ENCODE measurements at places on chromosomes 2 and 18.

GRCh38 chr18:64872710-64873458 is 724.0 kb upstream of the LINC00305 start:
- DNase-seq, result no peak

GRCh38 chr18:23136326-23137096 is 1.2 kb downstream of the CABLES1 start:
- DNase-seq, result no peak

- no peak for DNase-seq
These were observed 86.5 kb downstream of the PTGR3 start for GRCh38 chr18:75122334-75122958.

DNA sequence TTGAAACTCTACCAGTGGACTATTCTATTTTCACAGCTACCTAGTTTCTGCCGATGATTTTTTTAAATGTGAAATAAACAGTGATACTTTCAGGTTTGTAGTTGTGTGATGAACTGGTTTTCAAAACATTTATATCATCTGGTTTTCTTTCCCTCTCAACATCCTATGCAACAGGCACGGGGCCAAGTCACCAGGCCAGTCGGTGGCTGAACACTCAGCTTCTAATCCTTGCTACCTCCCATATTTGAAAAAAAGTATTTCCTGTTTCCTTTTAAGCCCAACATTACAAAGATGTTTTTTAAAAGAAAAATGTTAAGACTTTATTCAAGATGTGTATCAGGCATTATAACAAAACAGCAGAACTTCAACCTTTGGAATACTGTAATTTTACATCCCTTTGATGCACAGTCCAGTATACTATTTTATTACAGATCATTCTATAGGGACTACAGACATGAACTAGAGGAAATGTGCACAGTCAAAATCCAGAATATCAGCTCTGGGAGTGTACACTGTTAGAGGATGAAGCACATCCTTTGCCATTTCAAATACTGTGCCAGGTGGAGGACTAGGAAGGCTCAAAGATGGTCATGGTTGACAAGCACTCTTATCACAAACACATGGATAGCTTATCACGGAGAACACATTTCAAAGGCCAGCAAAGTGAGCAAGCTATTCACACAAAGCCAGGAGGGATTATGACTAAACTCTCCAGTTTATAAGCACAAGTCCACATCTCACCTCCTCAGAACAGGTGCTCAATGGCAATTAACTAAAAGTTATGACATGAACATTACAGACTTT is 14.6 kb downstream of the MRPL35 start:
- no peak for DNase-seq

DNA sequence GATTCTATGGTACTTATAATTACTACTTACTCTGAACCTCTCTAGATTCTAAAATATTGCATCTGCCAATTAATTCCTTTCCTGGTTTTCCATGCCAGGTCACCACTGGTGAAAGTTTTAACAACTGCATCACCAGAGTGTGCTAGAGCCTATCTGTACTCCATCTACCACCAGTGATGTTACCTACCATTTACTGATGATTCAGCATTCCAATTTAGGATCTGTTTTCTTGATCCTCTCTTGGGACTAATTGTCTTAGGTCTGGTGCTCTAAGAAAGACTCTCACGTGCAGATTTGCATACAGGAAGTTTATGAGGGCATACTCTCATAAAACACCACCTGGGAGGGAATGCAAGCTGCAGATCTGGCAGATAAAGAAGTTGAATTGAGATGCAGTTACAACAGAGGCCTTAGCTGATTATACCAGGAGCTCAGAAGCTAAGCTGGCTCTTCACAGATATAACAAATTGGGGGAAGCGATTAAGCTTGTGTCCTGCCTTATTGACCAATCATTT is 347.6 kb upstream of the VRK2 start:
- DNase-seq, result no peak

GRCh38 chr2:6231166-6231565 is 539.0 kb downstream of the SOX11 start:
- no peak for DNase-seq

- no peak for DNase-seq
These were observed 13.7 kb upstream of the TET3 start for GRCh38 chr2:73970850-73971471.

DNA sequence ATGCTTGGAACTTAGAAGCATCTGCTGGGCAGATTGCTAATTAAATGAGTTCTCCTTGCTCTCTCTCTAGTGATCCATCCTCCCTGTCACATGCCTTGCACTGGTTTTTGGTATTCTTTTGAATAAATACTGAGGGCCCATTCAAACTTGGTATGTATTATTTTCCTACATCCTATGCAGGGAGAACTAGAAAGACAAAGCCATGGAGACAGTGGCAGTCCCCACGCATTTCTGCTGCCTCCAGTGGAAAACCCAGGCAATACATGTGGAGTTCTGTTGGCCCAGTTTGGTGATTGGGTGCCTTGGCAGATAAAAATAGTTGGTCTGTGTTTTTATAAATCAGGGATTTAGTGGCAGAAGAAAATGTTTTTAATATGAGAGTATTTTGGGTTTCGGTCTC is 68.7 kb downstream of the DIS3L2 start:
- no peak for DNase-seq

GRCh38 chr2:157438863-157439823 is 4.7 kb downstream of the CYTIP start:
- DNase-seq, result no peak

DNA sequence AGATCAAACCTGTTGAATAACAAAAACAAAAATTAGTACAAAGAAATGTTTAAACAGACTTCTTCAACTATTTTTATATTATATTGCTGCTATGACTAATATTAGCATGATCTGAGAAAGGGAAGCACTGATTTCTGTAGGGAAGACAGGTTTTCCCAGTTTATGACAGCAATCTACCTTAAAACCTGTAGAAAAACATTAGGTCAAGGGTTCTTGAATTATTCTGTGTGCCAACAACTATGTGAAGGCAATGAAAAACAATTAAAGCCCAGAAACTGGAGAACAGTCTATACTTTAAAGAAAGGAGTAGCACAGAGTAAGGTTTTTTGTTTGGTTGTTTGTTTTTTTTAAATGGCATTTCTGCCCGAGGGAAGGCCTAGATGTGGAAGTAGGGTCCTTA is 23.3 kb downstream of the PUM2 start:
- no peak for DNase-seq

- no peak for DNase-seq
These were observed 1.7 kb upstream of the PRKD3 start for GRCh38 chr2:37326285-37326684.

DNA sequence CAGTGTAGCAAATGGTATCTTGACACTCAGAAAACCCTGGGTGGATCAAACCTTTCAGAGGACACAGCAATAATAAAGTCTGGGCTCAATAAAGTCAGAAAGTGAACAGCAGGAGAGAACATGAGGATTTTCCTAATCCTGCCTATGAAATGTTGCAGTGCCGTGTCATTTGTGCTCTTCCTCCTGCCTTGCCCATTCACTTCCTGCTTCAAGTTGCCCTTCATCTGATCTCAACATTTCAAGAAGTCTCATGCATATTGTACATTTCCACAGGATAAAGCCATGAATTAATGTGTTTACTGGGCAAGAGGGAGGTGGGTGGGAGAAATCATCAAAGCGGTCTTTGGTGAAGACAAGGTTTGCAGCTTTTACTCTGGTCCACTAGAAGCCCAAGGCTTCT is 51.1 kb upstream of the STPG4 start:
- no peak for DNase-seq

DNA sequence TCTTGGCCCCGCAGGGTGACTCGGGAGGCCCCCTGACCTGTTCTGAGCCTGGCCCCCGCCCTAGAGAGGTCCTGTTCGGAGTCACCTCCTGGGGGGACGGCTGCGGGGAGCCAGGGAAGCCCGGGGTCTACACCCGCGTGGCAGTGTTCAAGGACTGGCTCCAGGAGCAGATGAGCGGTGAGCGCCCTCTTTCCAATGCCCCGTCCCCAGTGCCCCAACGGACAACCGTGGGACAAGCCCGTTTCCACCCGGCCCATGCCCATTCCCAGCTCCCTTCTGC is 2.6 kb upstream of the CHRND start:
- DNase-seq, result no peak

DNA sequence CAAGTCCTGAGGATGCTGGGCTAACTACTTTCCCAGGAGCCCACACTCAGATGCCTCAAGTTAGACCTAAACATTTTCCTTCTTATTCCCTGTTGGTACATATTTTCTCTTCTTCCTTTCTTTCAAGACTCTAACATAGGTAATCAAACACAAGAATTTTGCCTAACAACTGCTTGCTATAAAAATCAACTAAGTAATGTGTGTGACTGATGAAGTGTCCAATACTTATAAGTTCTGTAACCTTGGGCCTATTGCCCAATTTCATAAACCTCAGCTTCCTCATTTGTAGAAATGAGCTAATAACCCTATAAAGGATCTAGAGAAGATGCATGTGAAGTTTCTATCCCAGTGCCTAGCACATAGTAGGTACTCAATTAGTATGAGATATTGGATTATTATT is 31.6 kb upstream of the PIK3C3 start:
- DNase-seq, result no peak

DNA sequence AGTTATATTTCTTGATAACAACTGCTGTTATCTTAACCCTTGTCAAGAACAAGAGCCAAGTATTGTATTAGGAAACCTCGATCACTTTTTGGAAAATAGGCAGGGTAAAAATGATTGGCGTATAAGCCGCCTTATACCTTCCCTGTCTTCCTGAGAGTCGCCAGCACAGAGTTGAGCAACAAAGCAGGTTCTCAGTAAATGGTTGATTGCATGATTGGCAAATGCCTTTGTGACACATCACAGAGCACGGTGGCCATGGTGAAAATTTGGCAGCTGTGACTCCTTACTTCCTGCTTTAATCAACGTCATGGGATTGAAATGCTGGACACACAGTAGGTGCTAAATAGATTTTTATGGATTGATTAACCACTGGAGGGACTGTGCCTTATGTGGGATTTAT is 3.9 kb upstream of the KLHL29 start:
- no peak for DNase-seq

- DNase-seq, result no peak
These were observed 484 bp downstream of the APCDD1 start for GRCh38 chr18:10454681-10455557.

- no peak for DNase-seq
These were observed 96.7 kb downstream of the EIPR1 start for GRCh38 chr2:3280683-3281520.

DNA sequence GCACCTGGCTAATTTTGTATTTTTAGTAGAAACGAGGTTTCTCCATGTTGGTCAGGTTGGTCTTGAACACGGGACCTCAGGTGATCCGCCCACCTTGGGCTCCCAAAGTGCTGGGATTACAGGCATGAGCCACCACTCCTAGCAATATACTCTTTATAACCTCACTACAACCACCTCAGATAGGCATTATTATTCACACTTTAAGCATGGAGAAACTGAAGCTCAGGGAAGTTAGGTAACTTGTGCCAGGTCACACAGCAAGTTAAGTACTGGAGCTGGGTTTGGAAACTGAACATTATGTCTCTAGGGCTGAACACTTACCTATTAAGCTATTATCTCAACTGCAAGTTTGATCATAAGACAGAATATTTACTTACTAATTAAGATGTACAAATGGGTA is 42.6 kb upstream of the ACTR2 start:
- no peak for DNase-seq

GRCh38 chr18:41121116-41121826 is 833.8 kb upstream of the PIK3C3 start:
- no peak for DNase-seq

DNA sequence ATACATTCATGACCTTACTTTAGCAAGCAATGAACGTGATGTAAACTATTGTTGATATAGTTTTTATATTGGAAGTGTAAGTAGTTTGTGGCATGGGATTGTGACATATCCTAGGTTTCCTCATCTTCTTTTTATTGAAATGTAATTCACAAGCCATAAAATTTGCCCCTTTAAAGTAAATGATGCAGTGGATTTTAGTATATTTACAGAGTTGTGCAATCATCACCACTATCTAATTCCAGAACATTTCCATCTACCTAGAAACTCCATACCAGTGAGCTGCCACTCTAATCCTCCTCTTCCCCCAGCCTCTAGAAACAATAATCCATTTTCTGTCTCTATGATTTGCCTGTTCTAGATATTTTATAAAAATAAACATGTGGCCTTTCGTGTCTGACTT is 10.7 kb upstream of the CASP10 start:
- DNase-seq, result no peak

DNA sequence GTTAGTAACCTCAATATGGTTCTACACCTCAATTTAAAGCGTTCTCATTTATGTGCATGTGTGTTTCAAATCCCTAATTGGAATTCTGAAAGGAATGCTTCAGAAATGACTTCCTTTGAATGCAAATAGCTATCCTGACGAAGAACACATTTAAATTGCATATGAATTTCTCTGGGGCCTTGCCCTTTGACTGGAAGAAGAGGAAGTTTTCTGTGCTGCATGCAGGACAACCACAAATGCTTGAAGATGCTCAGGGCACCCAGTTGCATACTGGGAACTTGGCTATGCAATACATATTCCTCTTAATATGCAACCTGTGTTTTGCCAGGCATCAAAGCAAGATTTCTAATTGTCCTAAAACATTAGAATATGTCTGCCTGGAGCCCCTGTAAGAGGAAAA is 55.3 kb downstream of the TMEM178A start:
- no peak for DNase-seq

DNA sequence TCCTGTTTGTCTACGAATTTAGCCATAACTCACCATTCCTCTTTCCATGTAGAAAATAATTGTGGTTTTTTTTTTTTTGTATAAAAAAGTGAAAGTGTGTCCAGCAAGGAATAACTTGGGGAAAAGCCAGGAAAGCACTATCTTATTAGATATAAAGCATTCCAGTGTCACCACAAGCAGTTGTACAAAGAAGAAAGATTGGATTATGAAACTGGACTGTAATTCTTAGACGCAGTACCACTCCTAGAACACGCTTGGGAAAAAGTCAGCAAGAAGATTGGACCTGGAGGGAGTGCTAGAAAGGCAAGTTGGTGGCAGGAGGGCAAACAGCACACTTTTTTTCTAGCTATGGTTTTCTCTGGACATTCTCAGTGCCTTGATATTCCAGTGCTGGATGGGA is 186.7 kb downstream of the PARD3B start:
- DNase-seq, result no peak

DNA sequence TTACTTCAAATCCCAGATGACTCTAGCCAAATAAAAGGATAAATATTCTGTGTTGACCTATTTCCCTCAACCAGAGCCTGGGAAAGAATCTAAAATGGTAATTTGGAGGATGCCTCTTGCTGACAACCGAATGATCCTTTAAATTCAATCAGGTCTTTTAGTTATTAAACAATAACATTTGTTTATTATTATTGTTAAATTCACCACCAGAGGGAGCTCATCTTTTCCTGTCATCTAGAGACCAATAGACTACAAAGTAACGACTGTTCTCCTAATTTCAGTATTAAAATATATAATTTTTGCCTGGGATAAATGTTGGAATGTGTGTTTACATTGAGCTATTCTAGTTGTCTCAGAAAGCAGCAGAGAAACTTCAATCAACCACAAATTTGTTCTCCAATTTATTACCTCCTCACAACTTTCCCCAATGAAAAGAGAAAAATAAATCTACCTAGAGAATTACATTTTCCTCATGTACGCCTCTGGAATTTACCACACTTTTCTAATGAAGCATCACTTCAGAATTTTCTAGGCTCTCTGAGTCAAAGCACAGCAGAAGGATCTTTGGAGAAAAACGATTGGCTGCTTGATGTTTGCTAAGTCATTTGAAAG is 142.7 kb downstream of the SCG2 start:
- DNase-seq, result no peak

- DNase-seq, result no peak
These were observed 189.7 kb downstream of the PID1 start for GRCh38 chr2:229081411-229081810.

- no peak for DNase-seq
These were observed 128.9 kb upstream of the OTOS start for GRCh38 chr2:240269380-240269779.
